Fibroblast of skin of left biceps (primary cell): ENCODE measurements at places on chromosomes 1 and 21.
A peak's percentile ranks its signal among the peaks of the same experiment; 100 is the strongest.

DNA sequence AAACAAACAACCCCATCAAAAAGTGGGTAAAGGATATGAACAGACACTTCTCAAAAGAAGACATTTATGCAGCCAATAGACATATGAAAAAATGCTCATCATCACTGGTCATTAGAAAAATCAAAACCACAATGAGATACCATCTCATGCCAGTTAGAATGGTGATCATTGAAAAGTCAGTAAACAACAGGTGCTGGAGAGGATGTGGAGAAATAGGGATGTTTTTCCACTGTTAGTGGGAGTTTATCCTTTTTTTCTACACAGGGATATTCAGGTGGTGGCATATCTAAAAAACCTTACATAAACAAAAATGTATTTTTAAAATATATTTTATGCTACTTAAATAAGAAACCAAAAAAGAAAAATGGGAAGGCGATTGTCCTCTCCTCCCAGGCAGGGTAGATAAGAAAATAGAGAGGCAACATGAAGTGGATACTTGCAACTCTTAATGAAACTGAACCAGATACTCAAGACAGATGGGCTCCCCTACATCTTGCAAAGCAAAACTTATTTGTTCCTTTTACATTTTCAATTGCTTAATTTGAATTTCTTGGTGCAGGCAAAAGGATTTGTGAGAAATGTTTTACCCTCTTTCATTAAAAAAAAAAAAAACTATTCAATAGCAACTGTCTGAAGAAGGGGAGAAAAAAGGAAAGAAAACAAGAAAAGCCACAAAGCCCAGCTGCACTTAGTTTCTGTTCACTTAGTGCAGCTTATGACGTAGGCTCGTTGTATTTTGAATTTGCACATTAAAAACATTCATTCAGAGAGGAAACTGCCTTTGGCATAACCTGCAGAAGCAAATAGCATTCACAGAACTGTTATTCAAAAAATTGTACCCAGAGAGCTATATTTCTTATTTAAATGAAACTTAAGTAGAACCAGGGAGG lies 36.9 kb upstream of the RGS1 start:
- DNase-seq = no peak

DNA sequence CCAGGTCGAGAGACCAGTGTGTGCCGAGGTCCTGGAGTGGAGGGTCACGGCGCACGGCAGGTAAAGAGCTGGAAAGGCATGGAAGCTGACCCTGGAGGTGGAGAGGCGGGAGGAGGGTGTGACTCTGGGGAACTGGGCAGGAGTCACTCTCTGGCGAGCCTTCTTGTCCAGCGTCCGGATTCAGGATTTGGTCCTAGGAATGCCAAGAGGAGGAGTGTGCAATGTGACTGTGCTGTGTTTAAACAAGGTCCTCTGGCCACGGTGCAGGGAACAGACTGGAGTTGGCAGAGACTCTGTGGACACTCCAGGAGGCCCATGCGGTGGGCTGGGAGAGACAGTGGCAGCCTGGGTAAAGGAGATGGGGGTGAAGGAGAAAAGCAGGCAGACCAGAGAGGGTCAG lies 64.2 kb upstream of the CASZ1 start:
- DNase-seq = no peak

DNA sequence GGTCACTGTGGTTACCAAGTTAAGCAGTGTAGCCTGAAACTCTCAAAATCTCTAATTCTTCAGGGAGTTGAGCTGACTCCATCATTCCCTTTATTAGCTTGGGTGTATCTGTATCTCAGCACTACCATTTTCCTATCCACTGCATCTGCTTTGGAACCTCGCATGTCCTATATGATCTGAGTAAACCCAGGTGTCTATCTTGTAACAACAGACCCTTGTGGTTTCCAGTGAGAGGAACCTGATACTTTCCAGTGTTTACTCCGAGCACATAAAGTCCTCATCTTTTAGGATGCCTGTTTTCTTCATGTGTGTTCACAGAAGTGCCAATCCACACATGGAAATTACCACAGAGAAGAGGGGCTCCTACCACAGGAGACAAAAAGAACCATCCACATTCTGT lies 650.4 kb downstream of the LMO4 start:
- no peak for DNase-seq

- no peak for DNase-seq
Observed at GRCh38 chr1:167981933-167982332, 45.1 kb upstream of the MPC2 start.

- no peak for DNase-seq
Observed at GRCh38 chr1:24588573-24588972, 32.7 kb downstream of the NCMAP start.

DNA sequence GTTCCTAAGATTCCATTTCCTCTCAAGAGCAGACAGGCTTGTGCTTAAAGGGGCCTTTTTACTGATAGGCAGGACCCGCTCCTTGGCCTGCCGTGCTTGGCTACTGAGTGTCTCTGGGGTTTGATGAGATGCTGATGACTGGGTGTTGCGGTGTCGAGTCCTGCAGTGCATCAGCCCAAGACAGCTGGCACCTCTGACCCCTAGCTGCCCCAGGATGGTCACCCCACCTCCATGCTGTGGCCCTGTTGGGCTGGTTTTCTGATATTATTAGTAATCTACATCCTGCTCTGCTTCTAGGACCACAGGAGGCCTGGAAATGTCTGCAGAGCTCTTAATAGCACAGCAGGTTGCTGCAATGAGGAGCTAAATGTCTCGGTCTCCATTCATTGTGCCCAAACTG lies 28.7 kb downstream of the LRRC71 start:
- no peak for DNase-seq

- no peak for DNase-seq
Observed at GRCh38 chr1:100074604-100075395, 57.9 kb downstream of the SASS6 start.

DNA sequence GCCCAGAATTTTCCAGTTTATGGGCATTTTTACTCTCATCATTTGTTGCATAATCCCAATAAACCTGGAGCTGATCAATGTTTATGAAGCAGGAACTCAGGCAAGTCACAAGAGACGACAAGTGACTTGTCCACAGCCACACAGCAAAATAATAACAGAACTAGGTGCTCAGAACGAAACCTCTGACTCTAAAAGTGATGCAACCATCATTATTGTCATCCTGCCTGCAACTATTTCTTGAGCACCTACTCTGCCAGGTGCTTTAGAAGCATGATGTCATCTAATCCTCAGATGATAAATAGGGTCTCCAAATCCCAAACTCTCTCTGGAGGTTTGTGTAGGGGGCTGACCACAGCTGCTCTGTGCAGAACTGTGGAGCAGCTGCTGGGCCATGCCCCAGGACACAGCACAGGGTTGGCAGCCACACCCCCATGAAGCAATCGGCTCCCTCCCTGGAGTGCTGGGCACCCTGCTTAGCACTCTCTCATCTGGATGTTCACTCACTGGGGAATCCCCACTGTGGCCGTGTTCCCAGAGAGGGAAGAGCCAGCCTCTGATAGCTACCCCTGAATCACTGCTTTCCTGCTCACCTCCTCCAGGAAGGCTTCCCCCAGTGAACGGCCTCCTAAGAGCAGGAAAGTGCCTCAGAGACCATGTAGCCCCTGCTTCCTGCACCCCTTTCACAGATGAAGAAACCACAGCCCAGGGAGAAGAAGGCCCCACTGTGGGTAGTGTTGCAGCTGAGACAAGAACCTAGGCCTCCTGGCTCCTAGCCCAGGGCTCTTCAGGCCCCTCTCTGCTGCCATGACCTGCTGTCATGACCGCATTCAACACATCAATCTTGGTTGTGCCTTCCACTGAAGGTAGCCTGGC lies 2.1 kb downstream of the TTC22 start:
- DNase-seq = no peak

GRCh38 chr1:14366091-14367018 lies 232.1 kb upstream of the KAZN start:
- no peak for DNase-seq

- no peak for DNase-seq
Observed at GRCh38 chr21:41663805-41664788, 102.8 kb downstream of the RIPK4 start.

GRCh38 chr1:117112047-117112717 lies 9.4 kb downstream of the TRIM45 start:
- DNase-seq = no peak

GRCh38 chr1:184859381-184860105 lies 104.9 kb upstream of the EDEM3 start:
- no peak for DNase-seq

GRCh38 chr1:201361652-201362504 lies 15.6 kb downstream of the TNNT2 start:
- no peak for DNase-seq

DNA sequence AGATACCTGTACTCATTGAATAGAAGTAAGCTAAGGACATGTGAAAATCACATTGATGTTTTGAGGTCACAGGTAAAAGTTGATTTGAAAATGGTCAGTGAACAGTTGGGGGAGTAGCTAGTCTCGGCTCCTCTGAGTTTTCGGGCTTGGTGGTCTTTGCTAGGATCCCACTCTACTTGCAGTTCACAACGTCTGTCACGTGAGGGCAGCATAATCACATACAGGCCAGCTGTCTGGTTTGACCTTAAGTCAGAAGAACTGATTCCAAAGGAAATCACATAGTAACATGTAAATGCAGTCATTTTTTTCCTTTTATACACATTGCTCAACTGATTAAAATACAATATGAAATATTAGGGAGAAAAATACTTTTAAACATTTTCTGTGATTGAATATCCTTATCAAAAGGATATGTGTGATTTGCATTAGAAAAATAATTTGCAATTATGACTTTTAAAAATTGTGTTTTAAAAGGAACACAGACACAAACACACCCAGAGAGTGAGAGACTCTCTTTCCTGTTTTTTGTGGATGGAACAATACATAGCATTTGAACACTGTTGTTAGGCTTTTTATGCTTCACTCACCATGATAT lies 21.8 kb upstream of the PDC start:
- peak; percentile 47 for DNase-seq

DNA sequence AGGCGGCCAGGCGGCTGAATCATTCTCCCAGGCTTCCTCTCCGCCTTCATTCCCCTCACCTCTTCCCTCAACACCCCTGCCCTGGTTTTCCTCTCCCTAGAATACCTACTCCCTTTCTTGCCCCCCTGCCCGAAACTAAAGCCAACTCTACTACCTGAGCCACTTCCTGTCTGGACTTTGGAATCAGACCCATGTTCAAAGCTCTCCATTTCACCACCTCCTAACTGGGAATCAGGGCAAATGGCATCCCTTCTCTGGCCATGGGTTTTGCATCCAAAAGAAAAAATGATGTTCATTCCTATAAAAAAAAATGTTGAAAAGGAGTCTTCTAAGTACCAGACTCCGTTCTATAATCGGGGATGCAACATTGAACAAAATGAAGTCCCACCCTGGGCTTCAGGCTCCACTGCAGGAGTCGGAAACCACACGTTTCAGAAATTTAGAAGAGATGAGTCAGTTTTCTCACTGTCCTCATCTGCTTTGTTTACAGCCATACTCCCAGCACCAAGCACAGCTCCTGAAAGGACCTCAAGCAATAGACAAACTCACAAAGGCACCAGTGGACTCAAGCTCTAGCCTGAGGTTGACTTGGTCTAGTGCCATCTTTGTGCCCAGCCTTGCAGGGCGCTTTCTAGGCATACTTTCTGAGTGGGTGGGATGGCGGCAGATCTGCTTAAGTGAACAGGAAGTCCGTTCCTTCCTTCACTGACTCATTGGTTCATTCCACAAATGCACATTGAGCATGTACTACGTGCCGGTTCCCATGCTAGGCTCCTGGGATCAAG lies 176.2 kb downstream of the IGSF21 start:
- DNase-seq = no peak

- DNase-seq = peak; percentile 26
Observed at GRCh38 chr1:113871597-113872113, at the start of gene PTPN22. PTPN22 (minus strand) TSS chr1:113871712.

DNA sequence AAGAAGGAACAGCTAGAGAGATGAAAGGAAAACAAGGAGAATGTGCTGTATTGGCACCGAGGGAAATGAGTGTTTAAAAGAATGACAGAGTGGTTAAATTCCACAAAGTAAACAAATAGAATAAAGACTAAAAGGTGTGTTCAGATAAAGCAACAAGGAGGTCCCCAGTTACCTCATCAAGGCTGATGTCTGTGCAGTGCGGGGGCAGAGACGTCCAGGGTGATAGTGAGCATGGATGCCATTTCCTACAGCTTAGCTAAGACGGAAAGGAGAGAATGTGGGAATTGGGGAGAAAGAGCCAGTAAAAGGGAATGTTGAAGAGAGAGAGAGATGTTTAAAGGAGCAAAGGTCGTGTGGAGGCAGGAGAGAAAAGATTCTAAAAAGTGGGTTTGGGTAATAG lies 15.5 kb downstream of the LMOD1 start:
- DNase-seq = no peak

- no peak for DNase-seq
Observed at GRCh38 chr1:224710196-224710595, 94.1 kb downstream of the CNIH3 start.

GRCh38 chr1:228695015-228695955 lies 40.0 kb upstream of the RHOU start:
- DNase-seq = no peak

DNA sequence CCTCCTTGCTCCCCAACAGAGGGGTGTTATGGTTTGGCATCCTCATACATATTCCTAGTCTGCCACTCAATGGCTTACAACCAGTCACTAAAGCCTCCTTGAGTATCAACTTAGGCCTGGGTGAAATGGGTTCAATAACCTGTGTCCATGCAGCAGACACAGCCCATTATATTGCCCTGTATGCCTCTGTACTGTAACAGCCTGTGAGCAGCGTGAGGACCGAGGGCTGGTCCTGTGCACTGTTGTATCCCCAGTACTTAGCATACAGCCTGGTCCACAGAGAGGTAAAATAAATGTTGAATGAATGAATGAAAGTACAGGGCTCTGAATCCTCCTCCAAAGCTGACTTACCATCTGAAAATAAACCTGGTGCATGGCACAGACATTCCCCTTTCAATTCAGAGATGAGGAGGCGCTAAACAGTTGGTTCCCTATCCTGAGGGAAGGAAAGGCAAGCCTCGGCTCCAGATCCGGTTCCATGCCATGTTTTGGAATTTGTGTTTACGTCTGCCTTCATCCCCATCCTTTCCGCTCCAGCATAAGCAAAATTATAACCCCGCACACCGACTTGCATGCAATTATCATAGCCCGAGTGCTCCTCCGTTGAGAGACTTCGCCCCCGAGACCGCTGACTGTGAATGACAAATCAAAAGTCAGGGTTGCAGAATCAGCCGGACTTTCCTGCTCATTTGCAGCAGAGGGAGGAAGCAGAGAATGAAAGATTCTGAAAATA lies 45.0 kb upstream of the DNAJC6 start:
- no peak for DNase-seq

GRCh38 chr1:25204797-25205480 lies 27.4 kb downstream of the SYF2 start:
- DNase-seq = peak; percentile 60
